IPS-NIHi11 (cell line): ENCODE measurements at places on chromosomes 2 and 18.
A peak's percentile ranks its signal among the peaks of the same experiment; 100 is the strongest.

DNA sequence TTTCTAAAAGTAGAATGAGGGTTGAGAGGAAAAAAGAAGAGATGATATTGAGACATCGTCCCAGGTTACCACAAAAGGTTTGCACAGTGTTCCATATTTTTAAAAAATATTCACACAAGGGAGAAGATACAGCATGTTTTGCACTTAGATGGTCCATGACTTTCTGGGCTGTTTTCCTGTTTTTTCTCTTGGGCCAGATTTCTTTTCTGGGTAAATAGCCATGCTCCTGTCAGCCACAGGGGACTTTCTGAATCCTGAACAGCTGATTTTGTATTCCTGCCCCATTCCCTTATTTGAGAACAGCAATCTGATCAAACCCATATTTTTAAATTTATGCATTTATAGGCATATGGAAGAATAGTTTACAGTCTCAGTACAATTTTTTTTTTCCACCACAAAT lies 185.9 kb upstream of the NRP2 start:
- no peak for DNase-seq

- DNase-seq: no peak
Observed at GRCh38 chr2:48711343-48711742, 44.2 kb downstream of the LHCGR start.

DNA sequence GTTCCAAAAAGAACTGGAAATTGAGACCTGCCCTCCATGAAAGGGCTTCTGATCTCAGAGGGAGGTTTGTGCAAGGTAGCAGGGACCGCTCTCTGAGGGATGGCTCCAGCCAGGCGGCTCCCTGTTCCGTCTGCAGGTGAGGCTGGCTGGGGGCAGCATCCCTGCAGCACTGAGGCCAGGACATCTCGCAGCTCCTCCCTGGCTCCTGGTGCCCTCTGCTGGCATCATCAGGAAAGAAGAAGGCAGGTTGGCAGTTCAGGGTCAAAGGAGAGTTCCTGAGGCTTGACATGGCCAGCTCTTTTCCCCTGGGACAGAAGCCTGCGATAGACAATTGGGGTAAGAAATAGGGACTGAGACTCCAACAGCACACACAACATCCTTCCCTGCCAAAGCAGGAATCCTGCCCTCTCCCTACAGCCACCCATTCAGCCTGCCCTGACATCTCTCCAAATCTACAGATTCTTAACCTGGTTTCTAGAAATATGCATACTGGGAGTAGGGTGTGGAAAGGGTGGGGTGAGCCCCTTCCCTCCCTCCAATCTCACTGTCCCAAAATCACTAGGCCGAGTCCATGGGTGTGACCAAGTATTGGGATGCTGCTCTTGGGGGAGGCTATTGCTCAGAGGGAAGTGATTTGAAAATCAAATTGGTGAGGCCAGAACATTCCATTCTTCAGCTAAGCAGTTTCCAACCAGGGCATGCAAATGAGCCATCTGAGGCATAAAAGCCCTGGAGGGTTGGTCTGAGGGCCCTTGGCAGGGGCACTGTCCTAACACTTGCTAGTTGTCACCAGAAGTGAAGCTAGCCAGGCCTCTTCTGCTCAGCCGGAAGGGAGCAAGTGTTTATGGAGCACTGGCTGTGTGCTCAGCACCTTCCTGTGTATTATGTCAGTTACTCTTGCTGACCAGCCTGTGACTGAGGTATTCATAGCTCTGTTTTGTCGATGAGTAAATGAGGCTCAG lies 185.4 kb downstream of the TFCP2L1 start:
- DNase-seq: peak; percentile 70

DNA sequence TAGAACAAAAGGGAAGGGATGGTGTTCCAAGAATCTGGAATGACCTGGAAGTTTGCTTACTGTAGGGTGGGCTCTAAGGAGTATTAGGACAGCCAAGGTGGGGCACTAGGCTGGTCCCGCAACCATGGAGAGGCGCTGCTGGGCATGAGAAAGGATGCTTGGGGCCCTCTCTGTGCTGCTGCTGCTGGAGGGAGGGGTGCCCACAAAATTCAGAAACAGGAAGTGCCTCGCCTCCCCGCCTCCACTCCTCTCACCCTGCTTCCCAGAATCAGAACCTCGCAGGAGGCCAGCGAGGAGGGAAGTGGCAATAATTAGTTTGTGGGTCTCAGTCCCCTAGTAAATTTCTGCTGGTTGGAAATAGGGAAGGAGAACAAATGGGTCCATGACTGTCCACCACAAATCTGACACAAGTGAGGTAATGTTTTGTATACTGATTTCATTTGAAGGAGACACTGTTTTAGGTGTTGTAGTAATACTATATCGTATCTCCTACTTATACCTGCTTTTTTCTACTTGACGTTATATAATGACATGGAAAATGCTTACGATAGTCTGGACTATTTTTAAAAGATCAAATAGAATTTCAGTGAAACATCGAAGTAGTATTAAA lies 7.9 kb upstream of the PDCL3 start:
- no peak for DNase-seq

DNA sequence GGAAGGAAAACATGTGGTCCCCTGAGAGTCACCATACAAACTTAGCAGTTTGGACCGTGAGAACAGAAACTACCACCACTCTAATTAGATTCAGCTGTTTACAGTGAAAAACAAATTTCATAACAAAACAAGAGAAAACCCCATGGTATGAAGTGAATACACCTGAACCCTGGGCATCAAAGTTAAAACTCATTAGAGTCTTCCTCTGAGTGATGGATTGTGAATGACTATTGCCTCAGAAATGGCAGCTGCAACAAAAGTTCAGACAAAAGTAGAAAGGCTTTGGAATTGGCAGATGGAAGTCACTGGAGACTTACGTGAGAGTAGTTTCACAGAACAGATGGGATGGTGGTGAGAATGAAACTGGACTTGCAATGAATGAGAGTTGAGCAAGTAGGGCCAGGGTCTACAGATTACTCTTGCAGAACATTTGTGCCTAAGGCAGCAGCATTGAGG lies 98.0 kb downstream of the AAK1 start:
- no peak for DNase-seq

DNA sequence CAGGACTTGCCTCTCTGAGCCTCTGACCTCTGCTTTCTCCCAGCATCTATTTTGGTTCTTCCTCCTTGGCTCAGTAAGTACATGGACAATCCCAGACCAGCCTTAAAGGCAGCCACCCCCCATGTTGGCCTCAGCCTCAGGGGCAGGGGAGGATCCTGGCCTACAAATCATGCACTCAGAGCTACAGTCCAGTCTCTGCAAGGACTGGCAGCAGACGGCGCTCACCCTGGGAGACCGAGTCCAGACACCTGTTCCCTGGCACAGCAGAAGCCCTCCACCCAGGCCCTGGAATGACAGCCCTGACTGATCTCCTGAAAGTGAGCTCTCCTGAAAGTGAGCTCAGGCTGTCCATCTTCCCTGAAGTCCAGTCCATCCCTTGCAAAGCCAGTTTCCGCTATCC lies 25.7 kb upstream of the PTPN4 start:
- DNase-seq: no peak

- no peak for DNase-seq
Observed at GRCh38 chr2:158687315-158687714, 107.8 kb upstream of the DAPL1 start.

- no peak for DNase-seq
Observed at GRCh38 chr2:119590873-119591272, 46.6 kb downstream of the CFAP221 start.

DNA sequence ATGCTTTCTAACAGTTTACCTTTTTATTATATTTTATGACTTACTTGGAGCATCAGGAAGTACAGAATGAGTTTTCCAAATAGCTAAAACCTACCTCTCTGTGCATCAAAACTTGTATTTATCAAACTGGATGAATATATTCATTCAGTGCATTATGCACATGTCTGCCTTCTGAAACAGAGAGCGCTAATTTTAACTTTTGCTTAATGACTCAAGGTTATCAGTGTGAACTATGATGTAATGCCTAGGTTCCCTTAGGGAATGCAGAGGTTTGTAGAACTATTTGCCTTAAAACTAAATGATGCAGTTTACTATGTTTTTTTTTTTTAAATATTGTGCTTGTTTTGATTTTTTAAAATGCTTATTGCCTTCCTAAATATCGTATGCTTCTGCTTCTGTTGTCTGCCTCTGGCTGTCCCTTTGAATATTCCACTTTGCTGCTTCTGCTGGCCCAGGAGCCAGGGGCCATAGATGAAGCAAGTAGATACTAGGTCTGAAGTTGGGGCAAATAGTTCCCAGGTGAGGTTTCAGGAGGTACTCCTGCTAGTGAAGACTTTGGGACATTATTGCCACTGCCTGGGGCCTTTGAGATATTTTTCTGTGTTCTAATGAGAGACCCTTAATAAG lies 16.5 kb downstream of the TMEM178A start:
- no peak for DNase-seq

DNA sequence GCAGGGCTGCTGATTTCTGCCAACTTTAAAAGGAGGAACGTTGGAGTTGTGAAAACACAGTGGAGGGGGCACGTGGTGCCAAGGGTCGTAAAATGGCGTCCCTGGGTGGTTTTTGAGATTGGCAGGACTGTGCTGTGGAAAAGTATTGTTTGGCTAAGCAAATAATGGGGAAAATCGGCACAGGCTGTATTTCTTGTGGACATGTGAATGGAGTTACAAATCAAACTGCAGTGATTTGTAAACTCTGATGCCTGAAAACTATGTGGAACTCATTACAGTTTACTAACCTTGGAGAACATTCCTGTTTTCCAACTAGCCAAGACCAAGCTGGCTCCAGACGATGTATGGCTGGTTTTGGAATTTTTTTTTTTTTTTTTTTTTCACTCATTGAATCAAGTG lies 68.7 kb downstream of the KCTD1 start:
- DNase-seq: no peak

GRCh38 chr18:37426586-37426985 lies 139.0 kb downstream of the CELF4 start:
- DNase-seq: no peak

- no peak for DNase-seq
Observed at GRCh38 chr2:233489666-233490065, 76.9 kb downstream of the USP40 start.

- DNase-seq: no peak
Observed at GRCh38 chr2:71759060-71759459, 305.7 kb downstream of the DYSF start.

GRCh38 chr18:60664736-60665135 lies 292.2 kb upstream of the MC4R start:
- no peak for DNase-seq

- DNase-seq: no peak
Observed at GRCh38 chr18:6576718-6577375, 152.7 kb upstream of the ARHGAP28 start.

GRCh38 chr2:64637931-64638330 lies 15.8 kb downstream of the SERTAD2 start:
- DNase-seq: no peak

DNA sequence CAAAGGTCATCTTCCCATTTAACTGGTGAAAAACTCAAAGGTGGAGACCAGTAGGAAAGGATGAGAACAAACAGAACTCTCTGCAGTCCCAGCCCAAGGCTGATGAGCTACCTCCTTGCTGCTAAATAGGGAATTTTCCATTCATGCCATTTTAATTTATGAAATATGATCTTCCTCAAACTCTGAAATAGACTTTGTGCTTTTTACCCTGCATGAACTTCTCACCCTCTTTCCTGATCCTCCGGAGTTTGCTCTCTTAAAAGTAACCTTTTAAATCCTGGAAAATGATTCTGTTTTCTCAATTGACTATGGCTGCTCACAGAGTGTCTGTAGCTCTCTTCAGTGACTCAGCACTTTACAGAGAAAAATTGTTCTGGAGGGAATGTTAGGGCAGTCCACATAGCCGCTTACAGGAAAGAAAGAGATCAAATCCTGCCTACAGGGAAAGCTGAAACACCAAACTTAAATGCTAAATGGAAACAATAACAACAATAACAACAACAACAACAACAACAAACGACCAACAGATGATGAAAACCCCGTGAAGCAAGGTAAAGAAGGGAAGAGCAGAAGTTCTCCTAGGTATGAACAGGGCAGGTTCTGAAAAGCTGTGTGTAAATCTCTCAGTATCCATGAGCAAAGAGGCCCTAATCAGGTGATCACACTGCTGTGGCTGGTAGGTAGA lies 79.8 kb upstream of the SESTD1 start:
- no peak for DNase-seq

GRCh38 chr2:186913870-186914269 lies 64.9 kb upstream of the ZSWIM2 start:
- DNase-seq: no peak

DNA sequence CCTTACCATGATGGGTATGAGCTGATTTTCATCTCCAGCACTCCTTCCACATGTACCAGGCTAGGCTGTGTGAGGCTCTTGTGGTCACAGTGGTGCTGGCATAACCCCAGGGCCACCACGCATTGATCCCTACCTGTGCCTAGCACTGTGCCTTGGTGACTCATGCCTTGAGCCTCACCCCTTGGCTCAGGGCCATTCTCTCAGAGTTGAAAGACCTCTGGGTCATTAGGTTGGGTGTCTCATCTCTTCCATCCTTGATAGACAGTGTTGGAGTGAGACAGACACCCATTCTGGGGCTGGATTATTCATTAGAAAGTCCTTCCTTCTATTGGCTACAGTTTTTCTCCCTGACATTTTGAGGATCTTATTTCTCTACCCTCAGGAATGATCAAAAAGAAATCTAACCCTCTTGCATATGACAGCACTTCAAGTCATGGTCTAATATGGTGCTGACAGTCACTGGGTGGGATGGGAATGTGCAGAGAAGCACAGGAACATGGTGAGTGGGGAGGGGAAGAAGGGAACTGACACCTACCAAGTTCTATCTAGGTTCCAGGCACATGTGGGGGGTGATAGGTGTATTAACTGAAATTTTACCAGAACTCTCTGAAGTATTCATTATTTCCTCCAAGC lies 41.3 kb downstream of the DYSF start:
- DNase-seq: no peak

GRCh38 chr2:228600265-228600664 lies 418.8 kb upstream of the SPHKAP start:
- no peak for DNase-seq

DNA sequence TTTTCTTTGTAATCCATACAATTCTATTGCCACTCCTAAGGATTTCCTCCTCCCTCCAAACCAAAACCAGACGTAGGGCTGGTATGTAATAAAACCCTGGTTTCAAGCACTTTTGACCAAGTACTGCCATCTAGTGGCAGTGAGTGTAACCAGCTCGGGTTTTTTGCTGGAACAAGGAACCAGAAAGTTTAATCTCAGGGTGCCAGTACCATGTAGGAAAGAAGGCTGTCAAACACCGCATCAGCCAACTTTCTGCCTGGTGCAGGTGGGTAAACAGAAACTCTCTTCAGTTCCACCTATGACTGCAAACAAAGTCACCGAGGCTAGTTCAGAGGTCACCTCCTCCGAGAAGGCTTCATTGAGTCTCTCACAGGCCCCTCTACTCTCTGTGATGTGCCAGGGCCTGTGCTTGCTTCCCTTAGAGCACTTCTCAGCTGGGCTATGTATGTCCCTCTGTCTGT lies 10.2 kb upstream of the THNSL2 start:
- DNase-seq: peak; percentile 73

GRCh38 chr2:119311371-119311770 lies 55.3 kb downstream of the C2orf76 start:
- DNase-seq: peak; percentile 26
